ENCODE measurements at places on chromosomes 11 and 22.
A peak's percentile ranks its signal among the peaks of the same experiment; 100 is the strongest.

- no peak for DNase-seq
Observed at GRCh38 chr11:7833527-7833926, 36.8 kb upstream of the OR5P2 start.

- DNase-seq = no peak
Observed at GRCh38 chr11:33742249-33742851, 6.1 kb upstream of the CD59 start.

GRCh38 chr11:131240421-131240820, 130.0 kb upstream of the NTM start:
- DNase-seq = no peak

DNA sequence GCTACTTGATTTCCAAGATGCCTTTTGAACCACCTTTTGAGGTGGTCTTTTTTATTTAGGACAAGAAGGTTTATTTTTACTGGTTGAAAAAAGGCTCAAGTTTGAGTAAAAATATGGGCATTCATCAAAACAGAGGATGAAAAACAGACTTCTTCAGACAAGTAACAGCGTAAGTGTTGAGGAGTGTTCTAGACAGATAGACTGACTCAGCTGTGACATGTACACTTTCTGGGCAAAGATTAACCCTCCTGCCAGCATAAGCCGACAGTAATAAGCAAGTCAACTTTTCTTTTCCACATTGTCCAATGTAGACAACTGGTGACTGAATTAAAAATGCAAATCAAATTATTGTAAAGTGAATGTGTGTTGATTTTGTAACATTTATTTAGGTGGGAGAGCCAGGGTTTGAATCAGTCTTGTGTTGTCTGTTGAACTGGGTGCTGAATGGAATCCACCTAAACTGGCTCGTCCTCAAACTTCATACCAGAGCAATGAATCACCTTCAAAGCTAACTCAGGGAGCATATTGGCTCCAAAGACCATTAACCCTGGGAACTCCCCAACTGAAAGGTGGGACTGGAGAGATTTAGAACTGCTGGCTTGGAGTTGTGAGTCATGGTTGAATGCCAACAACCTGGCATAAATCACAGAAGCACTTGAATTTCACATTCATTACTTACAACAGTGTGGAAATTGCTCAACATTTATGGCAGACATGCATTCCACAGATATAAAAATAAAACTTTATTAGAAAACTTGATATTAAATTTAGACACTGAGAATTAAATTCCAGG, 377.0 kb downstream of the ETS1 start:
- DNase-seq = no peak

DNA sequence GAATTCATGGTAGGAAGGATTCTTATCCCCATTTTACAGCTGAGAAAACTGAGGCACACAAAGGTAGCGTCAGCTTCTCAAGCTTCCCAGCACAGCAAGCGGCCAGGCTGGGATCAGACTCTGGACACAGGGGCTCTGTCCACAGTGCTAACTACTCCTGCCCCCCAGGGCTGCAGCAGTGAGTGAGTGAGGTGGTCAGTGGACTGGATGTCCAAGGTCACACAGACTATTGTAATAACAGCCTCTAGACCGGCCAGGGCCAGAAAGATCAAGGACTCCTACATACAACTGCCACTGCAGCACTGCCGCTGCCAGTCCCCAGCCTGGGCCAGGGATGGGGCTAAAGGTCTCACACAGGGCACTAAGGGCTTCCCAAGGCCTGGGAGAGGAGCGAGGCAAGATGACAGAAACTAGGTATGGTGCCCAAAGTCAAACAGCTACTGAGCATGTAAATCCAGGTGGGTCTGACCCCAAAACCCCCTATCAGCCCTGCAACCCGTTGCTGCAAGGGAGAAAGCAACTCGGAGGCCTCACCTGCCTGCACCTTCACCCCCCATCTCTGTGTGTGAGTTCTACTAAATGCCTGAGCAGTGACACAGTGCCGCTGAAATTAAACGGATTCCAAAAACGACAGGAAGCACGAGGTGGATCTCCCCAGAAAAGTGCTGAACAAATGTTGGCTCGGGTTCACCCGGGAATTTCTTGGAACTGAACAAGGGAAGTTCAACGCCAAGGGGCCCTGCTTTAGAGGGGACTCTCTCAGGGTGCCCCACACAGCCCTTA, 161.8 kb upstream of the GRK3 start:
- DNase-seq = no peak

GRCh38 chr11:71525188-71525937, 1.7 kb upstream of the KRTAP5-7 start:
- no peak for DNase-seq

- DNase-seq = no peak
Observed at GRCh38 chr22:23859201-23859600, 1.5 kb downstream of the SLC2A11 start.

DNA sequence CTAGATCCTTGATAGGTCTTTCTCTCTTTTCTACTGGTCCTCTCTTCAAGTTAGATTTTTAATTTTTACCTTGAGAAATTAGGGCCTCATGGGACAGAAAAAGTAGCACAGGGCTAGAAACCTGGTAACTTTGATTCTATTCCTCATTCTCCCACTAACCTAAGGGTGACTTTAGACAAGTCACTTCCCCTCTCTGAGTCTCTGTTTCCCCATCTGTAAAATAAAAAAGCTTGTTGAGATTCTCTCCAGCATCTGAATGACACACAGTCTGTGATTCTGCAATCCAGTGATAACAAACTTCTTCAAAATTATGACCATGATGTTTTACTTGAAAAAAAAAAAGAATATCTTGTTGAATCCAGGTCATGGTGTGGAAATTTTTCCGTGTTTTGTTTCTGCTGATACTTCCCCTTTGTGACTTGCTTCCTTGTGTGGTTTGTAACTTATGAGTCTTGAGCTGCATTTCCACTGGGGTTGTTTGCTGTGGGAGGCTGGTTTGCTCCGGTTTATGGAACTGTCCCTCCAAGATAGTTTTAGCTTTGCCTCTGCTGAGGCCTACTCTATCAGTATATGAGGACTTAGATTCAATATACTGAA, 9.8 kb upstream of the MPEG1 start:
- no peak for DNase-seq

- no peak for DNase-seq
Observed at GRCh38 chr22:41290262-41291221, 4.6 kb upstream of the RANGAP1 start.

DNA sequence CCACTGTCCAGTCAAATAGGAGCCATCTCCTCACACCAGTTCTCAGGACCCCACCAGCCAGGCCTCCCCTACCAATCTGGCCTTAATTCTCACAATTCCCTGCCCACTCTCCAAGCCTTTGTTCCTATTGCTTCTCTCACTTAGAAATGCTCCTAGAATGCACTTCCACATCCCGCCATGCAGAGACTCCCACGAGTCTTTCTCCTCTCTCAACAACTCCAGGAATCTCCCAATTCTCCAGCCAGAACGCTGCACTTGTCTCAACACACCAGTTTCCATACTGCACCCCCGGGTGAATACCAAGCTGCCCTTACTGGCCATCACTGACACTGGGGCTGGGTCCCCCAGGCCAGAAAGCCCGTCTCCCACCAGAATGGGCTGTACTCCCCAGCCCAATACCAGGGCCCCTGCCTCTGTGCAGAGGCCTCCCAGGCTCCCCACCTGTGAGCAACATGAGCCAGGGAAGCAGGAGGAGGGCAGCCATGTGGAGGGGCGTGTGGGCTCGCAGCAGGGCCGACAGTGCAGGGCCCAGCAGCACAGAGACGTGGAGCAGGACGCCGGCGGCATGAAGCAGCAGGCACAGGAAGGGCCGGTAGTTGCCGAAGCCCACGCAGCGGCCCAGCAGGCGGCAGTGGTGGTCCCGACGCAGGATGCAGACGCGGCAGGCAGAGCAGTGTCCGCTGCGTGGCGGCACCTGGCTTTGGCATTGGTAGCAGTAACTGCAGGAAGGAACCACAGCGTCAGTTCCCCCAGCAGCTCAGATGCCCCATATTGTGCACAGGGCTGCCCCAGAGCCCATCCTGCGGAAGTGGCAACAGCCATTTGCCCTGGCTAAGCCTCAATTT, 2.4 kb downstream of the ZDHHC24 start:
- peak; percentile 21 for DNase-seq

DNA sequence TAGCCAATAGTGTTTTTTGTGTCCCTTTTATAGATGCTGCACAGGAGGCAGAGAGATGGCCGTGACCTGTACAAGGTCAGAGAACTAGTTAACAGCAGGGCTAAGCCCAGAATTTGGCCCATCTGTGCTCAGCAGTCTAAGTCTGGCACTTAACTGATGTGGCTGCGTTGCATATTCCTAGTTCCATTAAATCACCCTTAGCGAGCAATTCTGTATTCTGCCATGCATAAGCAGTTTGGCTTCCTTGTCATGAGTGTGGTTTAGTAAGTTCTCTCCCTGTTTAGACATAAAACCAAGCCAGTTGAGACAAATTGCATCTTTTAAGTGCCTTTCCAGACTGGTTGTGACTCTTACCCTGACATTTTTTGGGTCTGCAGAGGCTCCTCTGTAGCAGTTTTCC, 230.6 kb upstream of the TENM4 start:
- no peak for DNase-seq

DNA sequence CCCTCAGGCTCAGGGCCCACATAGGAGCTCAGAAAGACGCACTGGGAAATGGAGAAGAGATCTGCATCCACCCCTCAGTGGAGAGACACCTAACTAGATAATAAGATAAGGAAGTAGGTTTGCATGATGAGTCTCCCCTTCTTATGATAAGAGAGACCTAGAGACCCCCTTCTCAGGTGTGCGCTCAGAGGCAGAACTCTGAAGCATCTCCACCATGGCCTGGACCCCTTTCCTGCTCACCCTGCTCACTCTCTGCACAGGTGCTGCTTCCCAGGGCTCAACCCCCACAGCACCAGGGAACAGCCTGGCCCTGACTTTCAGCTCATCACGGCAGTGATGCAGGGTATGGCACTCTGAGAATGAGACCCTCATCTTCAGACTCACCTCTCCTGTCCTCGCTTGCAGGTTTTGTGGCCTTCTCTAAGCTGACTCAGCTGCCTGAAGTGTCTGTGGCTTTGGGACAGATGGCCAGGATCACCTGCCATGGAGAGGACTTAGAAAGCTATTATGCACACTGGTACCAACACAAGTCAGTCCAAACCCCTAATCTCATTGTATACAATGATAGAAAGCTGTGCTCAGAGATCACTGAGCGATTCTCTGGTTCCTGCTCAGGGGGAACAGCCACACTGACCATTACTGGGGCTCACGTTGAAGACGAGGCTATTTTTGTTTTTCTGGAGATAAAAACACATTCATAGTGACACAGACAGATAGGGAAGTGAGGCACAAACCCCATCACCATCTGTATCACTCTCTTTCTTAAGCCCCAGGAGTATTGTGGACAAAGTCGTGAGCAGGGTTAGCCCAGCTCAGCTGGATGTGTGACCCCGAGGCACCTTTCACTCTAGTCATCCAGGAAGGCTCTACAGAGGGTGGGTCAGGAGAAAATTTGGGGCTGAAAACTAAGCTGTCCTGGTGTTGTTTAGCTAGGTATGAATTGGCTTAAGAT, 29.7 kb upstream of the IGLL5 start:
- no peak for DNase-seq

GRCh38 chr11:44427432-44427831, 117.5 kb upstream of the ALX4 start:
- no peak for DNase-seq

Data from activated CD4-positive, alpha-beta T cell treated with anti-CD3 and anti-CD28 coated beads, Interleukin-2, amount 50 U/mL, for 4 hours (primary cell).